Stimulated activated CD4-positive, alpha-beta T cell treated with anti-CD3 and anti-CD28 coated beads, Interleukin-12 subunit alpha, Interleukin-12 subunit beta, amount 100 ng/mL, for 4 hours (primary cell): ENCODE measurements at places on chromosomes 7 and 10.

DNA sequence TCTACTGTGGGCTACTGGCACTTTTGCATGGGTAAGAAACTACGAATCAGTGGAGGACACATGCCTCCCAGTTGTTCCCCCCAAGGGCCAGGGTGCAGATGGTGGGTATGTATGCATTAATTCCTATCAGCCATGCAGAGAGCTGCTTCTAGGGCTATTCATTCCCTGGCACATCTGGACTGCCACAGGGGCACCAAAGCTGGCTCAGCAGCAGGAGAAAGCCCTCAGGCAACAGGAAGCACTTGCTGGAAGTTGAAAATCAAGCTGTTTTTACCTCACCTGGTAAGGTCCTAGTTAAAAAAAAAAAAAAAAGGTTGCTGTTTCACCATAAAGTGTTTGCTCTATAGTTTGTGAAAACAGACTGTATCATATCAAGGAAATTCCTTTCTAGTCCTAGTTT lies 1342.6 kb downstream of the REEP3 start:
- DNase-seq, result no peak

GRCh38 chr10:22333167-22333974 lies 11.9 kb upstream of the SPAG6 start:
- DNase-seq, result no peak

- no peak for DNase-seq
Observed at GRCh38 chr7:46752881-46753366, 829.0 kb downstream of the TNS3 start.

- DNase-seq, result no peak
Observed at GRCh38 chr7:117896339-117896738, 23.1 kb upstream of the CTTNBP2 start.

GRCh38 chr10:76839276-76839675 lies 798.3 kb downstream of the KCNMA1 start:
- no peak for DNase-seq

GRCh38 chr7:41334071-41334862 lies 368.6 kb downstream of the INHBA start:
- no peak for DNase-seq

GRCh38 chr10:31263903-31264302 lies 55.1 kb upstream of the ZEB1 start:
- DNase-seq, result no peak

DNA sequence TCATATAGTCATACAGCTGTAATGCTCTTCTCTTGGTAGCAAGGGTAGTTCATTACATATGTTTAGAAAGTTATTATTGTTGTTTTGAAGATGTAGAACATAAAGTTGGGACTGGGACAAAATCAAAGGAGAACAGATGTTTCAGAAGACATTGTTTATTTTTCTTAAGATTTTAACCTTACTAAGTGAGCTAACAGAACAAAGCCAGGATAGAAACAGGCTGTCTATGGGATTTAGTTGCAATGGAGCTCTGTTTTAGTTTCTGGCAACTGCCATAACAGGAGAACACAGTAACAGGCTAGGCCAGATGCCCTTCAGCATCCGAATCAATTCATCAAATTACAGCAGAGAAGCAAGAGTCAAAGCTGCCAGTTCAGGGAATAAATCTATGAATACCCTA lies 382.4 kb downstream of the ARL4A start:
- DNase-seq, result no peak

DNA sequence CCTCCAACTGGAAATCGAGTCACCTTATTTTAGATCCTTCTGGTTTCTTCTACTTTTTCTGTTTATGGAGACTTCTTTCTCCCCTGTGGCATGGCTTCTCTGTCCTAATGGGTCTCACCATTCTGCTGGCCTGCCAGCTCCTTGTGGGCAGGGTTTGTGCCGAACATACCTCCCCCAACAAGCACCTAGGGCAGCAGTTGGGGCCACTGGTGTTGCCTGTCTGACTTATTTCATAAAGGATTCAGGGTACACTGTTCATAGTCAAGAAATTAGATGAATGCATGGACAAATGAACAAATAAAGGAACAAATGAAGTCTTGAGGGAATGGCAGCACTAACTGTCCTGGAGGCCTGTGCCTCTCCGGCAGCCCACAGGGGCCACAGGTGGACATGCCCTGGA lies 55.6 kb upstream of the DOCK1 start:
- DNase-seq, result no peak

DNA sequence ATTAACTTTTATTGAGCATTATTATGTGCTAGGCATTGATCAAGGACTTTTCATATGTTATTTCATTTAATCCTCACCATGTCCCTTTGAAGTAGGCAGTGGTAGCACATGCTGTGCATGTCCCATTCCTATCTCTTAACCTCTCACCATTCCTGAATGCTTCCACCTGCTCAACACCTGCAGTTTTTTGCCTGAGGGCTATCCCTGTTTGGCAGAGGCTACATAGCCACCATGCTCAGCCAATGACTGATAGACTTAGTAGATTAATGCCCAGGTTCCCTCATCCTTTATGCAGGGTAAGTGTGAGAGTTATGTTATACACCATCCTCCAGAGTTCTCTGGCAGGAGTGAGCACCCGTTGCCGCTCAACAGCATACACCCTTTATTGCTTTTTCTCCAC lies 387.8 kb downstream of the BBS9 start:
- DNase-seq, result no peak

DNA sequence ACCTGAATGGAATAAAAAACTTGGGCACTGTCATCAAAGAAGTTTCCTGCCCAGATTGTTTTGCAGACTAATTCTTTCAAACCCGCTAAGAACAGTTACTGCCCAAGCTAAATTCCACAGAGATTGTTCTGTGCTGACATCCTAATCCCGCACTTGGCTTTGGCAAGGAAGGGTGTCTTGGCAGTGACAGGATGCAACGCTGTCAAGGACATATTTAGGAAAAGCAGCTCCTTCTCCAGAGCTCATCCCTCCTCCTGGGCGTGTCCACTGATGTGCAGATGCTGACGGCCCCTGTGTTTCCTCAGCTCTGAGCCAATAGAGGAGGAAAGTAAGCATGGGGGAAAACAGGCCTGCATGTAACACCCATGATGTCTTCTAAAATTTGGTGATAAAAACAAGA lies 74.2 kb downstream of the EEPD1 start:
- DNase-seq, result no peak

DNA sequence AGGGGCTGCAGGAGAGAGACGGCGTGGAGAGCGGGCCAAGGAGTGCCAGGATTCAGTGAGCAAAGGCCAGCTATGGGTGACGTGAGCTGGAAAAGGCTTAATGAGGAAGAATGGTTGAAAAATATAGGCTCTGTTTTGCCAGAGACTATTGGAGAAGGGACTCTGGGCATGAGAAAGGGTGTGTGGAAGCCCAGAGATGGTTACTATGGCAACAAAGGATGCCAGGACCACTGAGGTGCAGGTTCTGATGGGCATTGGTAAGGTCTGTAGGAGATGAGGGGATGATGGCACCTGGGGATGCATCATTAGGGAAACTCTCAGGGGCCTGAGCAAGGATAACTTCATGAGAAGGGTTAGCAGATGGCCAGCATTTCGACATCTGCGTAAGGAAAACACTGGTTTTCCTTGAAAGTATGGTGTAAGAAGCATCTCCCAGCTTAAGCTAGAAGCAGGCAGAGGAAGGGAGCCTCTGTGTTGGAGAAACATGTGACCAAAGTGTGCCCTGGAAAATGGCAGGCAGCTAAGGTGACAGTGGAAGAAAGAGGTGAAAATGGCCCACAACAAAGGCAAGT lies 21.6 kb upstream of the FAM180A start:
- no peak for DNase-seq

GRCh38 chr7:2072042-2072441 lies 160.7 kb downstream of the MAD1L1 start:
- no peak for DNase-seq

DNA sequence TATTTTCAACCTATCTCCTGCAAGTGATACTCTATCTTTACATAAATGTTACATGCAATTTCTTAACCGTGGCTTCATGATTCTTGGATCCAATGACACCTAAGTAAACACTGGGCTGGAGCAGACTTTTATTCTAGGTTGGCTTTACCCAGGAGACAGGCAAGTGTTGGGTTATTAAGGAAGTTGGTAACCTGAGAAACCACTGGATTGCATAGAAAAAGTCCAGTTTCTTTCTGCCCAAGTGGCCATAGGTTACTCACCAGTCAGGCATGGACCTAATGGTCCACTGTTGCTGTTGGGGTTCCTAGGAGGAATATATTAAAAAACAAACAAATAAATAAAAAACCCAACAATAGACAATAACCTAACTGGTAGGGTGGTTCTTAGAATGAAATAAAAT lies 112.8 kb downstream of the SEMA3D start:
- DNase-seq, result no peak

GRCh38 chr7:15963206-15963605 lies 276.7 kb upstream of the MEOX2 start:
- DNase-seq, result no peak

GRCh38 chr10:31705136-31705535 lies 223.5 kb downstream of the ARHGAP12 start:
- DNase-seq, result no peak

- no peak for DNase-seq
Observed at GRCh38 chr7:4762121-4763055, 13.0 kb upstream of the AP5Z1 start.

DNA sequence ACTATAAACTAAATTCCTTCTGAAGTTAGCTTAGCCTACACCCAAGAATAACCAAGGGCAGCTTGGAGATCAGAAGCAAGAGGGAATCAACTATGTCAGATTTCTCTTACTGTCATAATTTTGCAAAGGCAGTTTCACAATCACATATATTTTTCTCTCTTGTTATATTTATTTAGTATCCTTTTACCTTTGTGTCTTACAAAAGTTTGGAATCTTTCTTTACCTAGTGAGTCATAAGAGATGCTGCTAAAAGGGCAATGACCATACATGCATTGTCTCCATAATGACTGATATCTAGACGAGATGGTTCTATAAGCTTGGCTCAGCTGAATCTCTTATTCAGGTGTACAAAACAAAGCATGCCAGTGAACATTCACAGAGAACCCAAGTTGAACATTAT lies 61.1 kb downstream of the PPP1R17 start:
- DNase-seq, result no peak

- DNase-seq, result no peak
Observed at GRCh38 chr10:130029209-130029608, 65.1 kb upstream of the EBF3 start.

- peak; percentile 19 for DNase-seq
Observed at GRCh38 chr7:1193593-1194424, 33.8 kb upstream of the ZFAND2A start.

GRCh38 chr10:93548376-93549071 lies 17.9 kb upstream of the FFAR4 start:
- no peak for DNase-seq

- DNase-seq, result no peak
Observed at GRCh38 chr7:105016068-105016708, 2.2 kb downstream of the KMT2E start.

GRCh38 chr7:8566016-8566415 lies 132.6 kb downstream of the NXPH1 start:
- DNase-seq, result no peak

- DNase-seq, result no peak
Observed at GRCh38 chr7:140159497-140159896, 17.3 kb downstream of the KDM7A start.

- no peak for DNase-seq
Observed at GRCh38 chr7:7768977-7769709, 50.7 kb upstream of the RPA3 start.

DNA sequence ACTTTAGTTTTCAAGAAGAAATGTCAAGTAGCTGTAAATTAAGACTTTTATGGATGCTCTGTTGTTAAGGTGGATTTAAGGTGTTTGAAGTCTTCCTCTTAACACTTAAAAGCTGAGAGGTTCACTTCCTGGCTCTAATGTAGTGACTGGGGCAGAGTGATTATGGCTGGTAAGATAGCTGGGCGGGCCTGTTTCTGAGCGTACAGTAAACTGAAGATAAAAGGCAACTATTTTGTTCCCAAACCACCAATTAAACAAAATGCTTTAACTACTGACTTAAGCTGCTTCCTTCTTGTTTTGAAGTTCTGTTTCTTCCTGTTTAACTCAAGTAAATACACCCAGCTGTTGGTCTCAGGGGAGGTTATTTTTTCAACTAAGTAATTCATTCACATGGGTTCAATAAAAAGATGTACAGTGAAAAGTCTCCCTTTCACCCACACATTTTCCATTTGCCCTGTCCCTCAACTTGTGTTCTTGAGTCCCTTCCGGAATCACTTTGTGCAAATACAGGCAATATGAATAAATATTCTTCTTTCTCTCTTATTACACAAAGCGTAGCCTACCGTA lies 19.3 kb downstream of the VWA2 start:
- DNase-seq, result no peak

DNA sequence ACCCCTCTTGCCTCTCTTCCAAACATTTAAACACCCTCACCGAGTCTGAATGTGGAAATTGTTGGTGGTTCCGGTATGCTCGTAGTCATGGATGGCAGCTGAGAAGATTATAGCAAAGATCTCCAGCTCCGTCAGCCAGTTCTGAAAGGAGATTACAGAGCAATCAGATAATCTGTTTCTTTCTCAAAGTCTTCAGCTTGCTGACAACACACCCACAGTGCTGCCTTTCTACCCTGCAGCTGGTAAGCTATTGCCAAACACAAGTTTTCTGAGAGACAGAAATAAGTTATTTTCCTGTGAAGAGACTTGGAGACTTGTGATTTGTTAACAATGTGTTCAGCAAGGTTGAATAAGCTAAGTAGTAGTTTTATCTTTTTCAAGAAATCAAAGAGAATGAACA lies 163.6 kb downstream of the PPP1R17 start:
- DNase-seq, result no peak

GRCh38 chr7:75915416-75916156 lies 631 bp downstream of the POR start:
- DNase-seq, result no peak

GRCh38 chr10:111539246-111539645 lies 462.4 kb downstream of the ADRA2A start:
- DNase-seq, result no peak

- no peak for DNase-seq
Observed at GRCh38 chr10:60644436-60645130, 133.7 kb upstream of the CDK1 start.

- no peak for DNase-seq
Observed at GRCh38 chr10:104306897-104307296, 31.4 kb downstream of the ITPRIP start.

DNA sequence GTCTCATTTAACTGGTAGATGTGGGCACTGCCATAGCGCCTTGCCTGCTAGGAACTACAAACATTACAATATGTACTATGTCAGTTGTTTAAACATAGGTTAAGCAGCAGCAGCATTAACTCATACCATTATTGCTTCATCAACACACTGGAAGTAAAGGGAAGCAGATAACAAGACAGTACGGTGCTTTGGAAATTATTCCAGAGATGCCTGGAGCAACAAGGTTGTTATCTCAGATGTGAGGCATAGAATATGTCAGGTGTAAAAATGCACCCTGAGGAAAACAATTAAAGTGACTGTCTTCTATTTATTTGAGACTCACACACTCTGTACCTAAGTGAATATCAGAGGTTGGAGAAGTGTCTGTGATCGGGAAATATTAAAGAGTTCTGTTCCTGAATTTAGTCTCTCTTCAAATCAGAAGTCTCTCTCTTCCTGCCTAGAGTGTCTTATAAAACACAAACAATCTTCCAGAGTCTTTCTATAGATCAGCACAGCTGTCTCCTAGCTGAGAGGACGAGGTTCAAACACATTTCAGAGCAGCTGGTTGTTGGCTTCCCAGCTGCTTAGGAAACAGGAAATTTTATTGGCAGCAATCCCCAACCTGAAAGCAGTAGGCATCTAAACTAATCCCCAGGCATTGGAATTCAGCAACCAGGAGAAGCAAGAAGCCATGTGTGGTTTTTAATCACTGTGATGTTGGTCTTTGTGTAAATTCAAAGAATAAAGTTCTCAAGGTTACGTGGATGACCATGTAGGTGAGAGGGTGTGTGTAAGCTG lies 994.4 kb upstream of the LRRTM3 start:
- no peak for DNase-seq
